ENCODE measurements at places on chromosomes 1 and 21.

- no peak for DNase-seq
Measured at GRCh38 chr1:94142022-94142421, 21.1 kb upstream of the ABCA4 start.

DNA sequence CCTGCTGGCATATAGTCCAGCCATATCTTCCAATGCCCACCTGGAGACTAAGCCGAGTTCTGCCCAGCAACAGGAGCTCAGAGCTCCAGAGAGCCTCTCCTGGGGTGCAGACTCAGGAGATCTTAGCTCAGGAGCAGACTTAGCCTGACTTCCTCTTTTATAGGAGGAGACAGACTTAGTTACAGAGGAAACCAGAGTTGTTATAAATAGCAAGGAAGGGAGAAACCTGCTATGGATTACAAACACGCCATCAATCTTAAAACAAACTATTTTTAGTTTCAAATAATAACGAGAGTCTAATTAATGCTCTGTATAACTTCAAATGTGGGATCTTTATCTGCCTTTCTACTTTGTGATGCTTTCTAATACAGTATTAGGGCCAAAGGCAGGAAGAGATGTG is 3.3 kb upstream of the KIF21B start:
- no peak for DNase-seq

GRCh38 chr1:230930986-230931385 is 47.7 kb downstream of the TTC13 start:
- no peak for DNase-seq

DNA sequence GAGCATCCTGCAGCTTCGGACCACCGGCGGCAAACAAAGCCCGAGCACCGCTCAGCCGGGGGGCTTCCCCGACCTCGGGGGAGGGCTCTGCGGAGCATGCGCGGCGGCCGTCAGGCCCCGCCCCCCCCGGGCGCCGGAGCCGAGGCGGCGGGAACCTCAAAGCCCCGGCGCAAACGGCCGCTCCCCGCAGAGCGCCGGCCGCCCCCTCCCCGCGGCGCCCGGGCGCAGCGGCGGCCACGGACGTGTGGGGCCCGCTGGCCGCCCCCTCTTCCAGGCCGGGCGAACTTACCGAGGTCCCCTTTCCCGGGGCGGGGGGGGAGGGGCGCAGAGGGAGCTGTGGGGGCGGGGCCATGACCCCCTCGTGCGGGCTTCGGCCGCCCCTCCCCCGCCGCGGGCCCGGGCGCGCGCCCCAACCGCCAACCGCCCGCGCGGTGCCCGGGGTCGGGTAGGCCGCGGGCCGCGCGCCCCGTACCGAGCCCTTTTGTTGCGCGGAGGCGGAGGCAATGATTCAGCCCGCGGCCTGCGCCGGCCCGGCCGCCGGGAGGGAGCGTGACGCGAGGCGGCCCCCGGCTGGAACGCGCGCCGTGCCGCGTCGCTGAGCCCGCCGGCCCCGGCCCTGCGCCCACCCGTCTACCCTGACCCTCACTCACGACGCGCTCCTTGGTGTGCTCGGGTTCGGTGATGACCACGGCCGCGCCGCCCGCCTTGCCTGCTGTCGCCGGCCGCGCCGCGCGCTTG is 1.7 kb downstream of the RCC2 start:
- DNase-seq = peak; percentile 20

DNA sequence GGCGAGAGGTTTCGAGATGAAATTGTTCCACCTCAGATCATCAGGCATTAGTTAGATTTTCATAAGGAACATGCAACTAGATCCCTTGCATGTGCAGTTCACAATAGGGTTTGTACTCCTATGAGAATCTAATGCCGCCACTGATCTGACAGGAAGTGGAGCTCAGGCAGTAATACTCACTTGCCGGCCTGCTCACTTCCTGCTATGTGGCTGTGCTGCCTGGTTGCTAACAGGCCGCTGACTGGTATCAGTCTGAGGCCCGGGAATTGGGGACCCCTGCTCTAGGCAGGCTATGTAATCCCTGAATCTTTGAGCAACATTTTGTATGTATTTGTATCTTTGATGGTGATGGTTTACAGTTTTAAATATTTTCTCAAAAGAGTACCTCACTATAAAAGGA is 32.5 kb downstream of the XKR8 start:
- DNase-seq = peak; percentile 25

DNA sequence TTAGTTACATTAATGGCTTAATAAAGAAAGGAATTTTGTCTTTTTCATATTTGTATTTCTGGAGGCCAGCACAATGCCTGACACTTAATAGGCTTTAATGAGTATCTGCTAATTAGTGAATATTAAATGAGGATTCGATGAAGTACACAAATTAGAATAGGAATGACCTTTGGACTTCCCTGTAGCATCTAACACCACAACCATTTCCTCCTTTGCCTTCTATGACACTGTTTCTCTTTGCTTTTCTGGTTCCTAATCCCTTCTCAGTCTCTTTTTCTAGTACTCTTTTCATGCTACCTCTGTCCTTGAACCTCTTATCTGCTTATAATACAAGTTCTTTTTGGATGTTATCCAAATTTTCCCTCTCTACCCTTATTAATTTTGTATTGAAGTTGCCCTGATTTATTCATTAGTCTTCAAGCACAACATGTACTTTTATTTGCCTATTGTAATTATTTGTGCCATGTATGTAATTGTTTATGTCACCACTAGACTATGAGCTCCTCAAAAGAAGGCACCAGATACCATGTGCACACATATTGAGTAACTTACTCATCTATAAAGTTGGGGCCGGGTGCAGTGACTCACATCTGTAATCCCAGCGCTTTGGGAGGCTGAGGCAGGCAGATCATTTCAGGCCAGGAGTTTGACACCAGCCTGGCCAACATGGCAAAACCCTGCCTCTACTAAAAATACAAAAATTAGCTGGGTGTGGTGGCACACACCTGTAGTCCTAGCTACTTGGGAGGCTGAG is 23.8 kb downstream of the RPS27 start:
- no peak for DNase-seq

GRCh38 chr1:229364207-229365065 is 21.6 kb upstream of the CCSAP start:
- no peak for DNase-seq

DNA sequence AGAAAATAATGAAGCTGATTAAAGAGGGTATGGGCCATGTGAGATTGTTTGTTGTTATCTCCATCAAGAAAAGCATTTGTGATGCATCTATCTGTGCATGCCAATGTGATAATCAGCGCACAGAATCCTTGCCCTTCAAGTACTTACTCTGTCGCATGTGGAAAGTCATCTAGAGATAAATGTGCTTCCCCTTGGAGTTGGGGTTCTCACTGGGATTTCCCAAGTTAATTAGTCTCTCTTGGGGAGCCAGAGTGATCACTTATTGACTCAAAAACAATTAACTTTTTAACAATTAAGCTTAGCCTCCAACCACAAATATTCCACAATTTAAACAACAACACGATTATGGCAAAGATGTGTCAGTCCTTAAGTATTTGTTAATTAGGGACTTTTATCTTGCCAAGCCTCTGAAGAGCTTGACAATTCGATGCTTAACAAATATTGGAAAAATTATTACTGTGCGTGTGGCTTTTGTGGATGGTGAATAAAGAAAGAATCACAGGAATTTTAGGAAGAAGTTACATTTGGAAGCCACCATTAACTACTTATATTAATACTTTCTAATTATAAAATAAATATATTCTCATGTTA is 17.5 kb downstream of the RHOU start:
- no peak for DNase-seq

DNA sequence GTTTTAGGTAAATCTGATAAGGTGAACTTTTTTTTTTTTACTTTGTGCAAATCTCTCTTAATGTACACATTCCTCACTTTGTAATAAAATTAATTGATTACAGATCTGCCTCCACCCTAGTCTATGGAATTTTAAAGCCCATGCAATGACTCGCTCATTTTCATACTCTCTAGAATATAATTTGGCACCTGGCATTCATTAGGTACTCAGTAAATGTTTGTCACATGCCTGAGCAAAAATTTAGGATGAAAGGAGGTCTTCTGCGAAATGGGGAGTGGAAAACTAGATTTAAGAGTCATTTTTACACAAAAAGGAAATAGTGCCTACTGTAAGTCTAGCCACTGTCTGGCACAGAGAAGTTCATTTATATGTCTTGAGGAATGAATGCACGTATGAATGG is 350.1 kb downstream of the DPYD start:
- DNase-seq = no peak

GRCh38 chr1:160996178-160996577 is 24.8 kb downstream of the F11R start:
- DNase-seq = no peak

DNA sequence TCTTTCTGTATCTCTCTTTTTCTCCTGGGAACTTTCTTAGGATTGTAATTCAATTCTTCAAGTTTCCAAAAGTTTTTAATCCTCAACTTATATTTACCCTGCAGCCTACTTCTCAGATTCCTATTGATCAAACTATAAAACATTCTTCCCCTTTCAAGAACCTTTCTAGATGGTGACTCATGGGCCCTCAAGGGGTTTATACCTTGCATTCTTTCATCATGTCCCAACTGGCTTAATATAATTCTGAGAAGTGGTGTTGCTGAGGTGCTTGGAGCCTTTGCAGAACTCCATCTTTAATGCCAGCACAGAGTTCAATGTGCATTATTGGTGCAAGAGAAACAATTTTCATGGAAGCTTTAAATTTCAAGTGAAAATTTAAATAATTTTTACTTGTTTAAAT is 273.4 kb downstream of the VAV3 start:
- no peak for DNase-seq

DNA sequence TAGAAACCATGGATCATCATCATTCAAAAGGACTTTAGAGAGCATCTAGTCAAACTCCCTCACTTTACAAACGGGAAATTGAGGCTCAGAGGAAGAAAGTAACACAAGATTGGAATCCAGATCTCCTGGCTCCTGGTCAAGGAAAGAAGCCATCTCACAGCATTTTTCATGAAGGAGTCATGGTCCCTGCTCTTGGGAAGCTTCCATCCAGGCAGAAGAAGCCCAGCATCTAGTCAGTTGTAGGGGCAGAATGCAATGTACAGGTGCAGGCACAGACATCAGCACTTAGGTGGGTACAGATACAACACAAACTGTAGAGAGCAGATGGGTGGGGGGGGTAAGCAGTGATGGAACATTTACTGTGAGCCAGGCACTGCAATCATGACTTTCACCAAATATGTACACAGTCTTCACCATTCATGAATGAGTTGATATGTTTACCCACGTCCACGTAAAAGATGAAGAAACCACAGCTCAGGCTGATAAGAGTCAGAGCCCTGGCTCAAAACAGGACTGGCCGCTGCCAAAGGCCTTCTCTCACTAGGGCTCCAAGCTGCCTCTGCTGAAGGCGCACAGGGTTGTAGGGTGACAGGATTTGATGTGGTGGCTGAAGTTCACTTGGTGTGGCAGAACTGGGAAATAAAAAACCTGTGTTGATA is 44.0 kb downstream of the OPTC start:
- no peak for DNase-seq

DNA sequence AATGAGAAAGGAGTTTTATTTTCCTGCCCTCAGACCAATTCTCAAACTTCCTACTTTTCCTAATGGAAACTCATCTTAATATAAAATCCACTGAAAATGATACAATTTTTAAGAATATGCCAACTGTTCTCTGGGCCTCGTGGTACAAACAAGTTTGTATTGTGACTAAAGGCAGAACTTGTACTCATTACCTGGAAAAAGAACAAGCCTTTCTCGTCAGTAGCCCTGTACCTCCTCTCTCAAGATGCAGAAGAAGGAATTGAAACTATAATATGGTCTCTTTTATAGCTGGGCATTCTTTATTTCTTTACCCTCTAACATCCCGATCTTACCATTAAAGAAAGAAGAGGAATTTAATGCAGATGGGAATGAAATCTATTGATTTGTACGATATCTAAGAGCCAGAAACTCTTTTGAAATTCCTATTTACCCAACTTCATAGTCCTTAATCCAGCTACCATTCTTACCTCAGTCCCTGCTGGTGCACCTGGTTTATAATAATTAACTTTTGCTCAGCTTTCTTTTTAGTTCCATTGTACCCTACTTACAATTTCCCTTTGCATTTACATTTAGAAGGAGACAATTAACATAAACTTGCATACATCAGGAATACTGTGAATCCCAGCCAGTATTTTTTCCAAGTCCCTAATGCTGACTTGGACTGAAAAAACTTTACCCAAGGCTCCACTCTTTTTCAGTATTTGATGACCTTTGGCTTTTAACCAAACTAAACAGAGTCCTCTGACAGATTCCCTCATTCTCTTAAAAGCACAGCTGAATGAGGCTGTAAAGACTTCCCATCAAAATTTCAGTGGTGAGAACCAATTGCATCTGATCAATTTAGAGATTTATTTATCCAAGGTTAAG is 1162.4 kb downstream of the BRINP3 start:
- DNase-seq = no peak
